Thoracic aorta (tissue), 2 donors: ENCODE measurements at places on chromosomes 7 and 10.
A peak's percentile ranks its signal among the peaks of the same experiment; 100 is the strongest.

DNA sequence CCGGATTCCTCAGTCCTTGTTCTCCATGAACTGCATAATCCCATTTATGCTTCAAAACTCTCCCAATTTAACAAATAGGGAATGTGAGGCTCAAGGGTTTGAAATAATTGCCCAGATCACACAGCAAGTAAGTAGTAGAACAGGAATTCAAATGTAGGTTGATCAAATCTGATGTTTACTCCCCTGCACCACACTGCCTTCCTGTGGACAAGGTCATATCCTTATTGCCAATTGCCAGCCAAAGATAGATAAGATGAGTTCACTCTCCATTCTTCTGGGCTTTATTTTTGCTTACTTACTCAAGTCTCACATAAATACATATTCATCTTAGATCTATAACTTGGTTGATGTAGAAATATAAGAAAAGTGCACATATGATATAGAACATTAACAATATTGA is 435.2 kb upstream of the ETV1 start:
- H3K36me3 ChIP-seq: no peaks in the 10 kb centered on the region
- H3K4me1 ChIP-seq: no peaks in the 10 kb centered on the region
- H3K4me3 ChIP-seq: no peak overlapping the region
- no peaks in the 10 kb centered on the region for H3K27me3 ChIP-seq
- no peak for DNase-seq

- no peak for DNase-seq
- no peaks in the 10 kb centered on the region for H3K36me3 ChIP-seq
- no peak overlapping the region for H3K4me3 ChIP-seq
- H3K27ac ChIP-seq: no peak overlapping the region
These were observed 156.1 kb upstream of the PLXNA4 start for GRCh38 chr7:132732321-132732865.

- H3K27me3 ChIP-seq: no peaks in the 10 kb centered on the region
- H3K36me3 ChIP-seq: no peaks in the 10 kb centered on the region
- peaks cover 8% of the 10 kb centered on the region for H3K4me1 ChIP-seq
- no peak overlapping the region for H3K27ac ChIP-seq
These were observed 33.2 kb downstream of the DOCK4 start for GRCh38 chr7:112172870-112173567.

DNA sequence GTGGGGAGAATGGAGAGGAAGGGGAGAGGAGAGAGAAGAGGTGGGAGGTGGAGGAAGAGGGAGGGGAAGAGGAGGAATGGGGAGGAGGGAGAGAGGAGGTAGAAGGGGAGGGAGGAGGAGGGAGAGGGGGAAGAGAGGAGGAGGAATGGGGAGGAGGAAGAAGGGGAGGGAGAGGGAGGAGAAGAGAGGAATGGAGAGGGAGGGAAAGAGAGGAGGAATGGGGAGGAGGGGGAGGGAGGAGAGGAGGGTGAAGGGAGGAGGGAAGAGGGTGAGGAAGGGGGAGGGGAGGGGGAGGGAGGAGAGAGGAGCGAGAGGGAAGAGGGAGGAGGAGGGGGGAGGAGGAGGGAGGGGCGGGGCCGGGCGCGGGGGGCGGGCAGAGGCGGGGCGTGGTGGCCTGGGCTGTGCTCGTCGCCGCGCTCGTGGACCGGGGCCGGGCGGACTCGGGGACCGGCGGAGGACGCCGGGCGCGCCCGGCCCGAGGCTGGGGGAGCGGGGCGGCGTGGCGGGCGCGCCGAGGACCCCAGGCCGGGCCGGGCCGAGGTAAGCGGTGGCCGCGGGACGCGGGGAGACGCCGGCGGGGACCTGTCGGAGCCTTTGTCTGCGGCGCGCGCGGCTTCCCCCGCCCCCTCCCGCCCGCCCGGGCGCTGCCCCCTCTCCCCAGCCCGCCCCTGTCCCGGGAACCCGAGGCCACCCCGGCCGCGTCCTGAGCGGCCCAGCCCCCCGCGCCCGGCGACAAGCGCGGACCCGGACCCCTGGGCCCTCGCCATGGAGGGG is at the start of gene SLC29A4:
TSS of gene SLC29A4 (plus strand) at position 401 of the 774 bp plus-strand sequence. CDS start 4,874 bp downstream, outside the sequence.
- no peak for DNase-seq
- H3K4me1 ChIP-seq: peaks cover 14% of the 10 kb centered on the region
- H3K27ac ChIP-seq: no peak within 1 kb of the TSS
- H3K4me3 ChIP-seq: peak within 1 kb of the TSS; percentile 72

DNA sequence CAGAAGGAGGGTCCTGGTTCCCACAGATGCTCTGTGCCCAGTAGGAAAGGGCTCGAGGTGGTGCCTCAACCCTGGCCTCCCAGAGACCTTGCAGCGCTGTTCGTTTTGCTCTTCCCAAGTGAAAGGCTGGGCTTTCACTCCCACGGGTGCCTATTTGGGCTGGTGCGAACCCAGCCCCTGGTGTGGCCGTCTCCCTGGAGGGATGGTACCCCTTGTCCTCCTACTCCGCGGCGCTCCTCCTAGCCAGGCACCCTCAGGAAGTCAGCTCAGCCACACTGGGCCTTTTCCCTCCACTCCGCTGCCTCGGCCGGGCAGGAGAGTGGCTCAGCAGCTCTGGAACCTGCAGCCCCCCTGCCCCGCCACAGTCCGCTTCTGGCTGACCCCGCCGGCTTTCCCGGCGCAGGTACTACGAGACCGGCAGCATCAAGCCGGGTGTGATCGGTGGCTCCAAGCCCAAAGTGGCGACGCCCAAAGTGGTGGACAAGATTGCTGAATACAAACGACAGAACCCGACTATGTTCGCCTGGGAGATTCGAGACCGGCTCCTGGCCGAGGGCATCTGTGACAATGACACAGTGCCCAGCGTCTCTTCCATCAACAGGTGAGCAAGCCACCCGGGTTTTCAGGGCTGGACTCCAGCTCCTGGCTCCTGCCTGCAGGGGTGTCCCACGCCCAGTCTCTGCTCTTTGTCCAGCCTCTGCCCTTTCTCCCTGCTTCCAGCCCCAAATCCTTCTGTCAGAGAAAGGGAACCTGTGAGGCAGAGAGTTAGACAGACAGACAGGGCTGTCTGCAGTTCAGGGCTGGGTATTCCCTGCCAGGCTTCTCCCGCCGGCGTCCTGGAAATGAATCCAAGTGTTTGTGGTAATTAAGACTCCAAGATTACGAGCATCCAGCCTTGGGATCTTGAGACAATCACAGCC is 5.2 kb downstream of the PAX2 start:
- H3K36me3 ChIP-seq: no peaks in the 10 kb centered on the region
- no peak for DNase-seq
- H3K27ac ChIP-seq: no peak overlapping the region
- H3K27me3 ChIP-seq: peaks cover 23% of the 10 kb centered on the region
- no peak overlapping the region for H3K4me3 ChIP-seq
- peaks cover 32% of the 10 kb centered on the region for H3K4me1 ChIP-seq

- DNase-seq: no peak
- H3K36me3 ChIP-seq: no peaks in the 10 kb centered on the region
- H3K4me1 ChIP-seq: no peaks in the 10 kb centered on the region
- H3K4me3 ChIP-seq: no peak overlapping the region
- no peaks in the 10 kb centered on the region for H3K27me3 ChIP-seq
- H3K27ac ChIP-seq: no peak overlapping the region
These were observed 23.6 kb upstream of the WAC start for GRCh38 chr10:28509286-28509685.

GRCh38 chr10:22252224-22252800 is 34.5 kb upstream of the EBLN1 start:
- peak overlapping the region; percentile 77 for H3K4me3 ChIP-seq
- no peaks in the 10 kb centered on the region for H3K36me3 ChIP-seq
- peak overlapping the region; percentile 98 for H3K27ac ChIP-seq
- no peaks in the 10 kb centered on the region for H3K4me1 ChIP-seq
- no peaks in the 10 kb centered on the region for H3K27me3 ChIP-seq
- DNase-seq: no peak

- no peaks in the 10 kb centered on the region for H3K36me3 ChIP-seq
- H3K4me3 ChIP-seq: no peak overlapping the region
- H3K27me3 ChIP-seq: no peaks in the 10 kb centered on the region
- H3K27ac ChIP-seq: no peak overlapping the region
These were observed 34.6 kb upstream of the HECW1 start for GRCh38 chr7:43077732-43078391.

- no peaks in the 10 kb centered on the region for H3K27me3 ChIP-seq
- peaks cover 16% of the 10 kb centered on the region for H3K4me1 ChIP-seq
- H3K4me3 ChIP-seq: no peak overlapping the region
- H3K36me3 ChIP-seq: no peaks in the 10 kb centered on the region
- H3K27ac ChIP-seq: no peak overlapping the region
- no peak for DNase-seq
These were observed 94.7 kb upstream of the EFCAB10 start for GRCh38 chr7:105675934-105676371.

DNA sequence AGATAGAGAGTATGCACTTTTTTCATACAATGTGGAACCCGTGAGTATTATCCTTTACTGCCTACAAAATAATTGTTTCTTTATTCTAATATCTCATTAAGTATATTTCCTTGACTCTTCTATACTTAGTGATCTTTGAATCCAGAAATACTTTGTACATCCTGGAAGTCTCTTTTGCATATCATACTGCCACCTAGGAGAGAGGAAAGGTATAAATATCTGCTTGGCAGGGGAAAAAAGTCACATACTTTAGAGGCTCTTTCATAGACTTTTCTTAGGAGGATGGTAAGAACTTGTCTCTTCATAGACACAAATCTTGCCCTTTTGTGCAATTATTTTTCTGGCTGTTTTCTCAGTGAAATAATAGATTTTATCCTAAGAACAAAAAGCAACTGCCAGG is 436.0 kb downstream of the PAXIP1 start:
- H3K4me1 ChIP-seq: no peaks in the 10 kb centered on the region
- no peak for DNase-seq
- no peaks in the 10 kb centered on the region for H3K27me3 ChIP-seq
- no peak overlapping the region for H3K27ac ChIP-seq
- no peak overlapping the region for H3K4me3 ChIP-seq

GRCh38 chr10:53314876-53315275 is 542.3 kb upstream of the MBL2 start:
- H3K4me3 ChIP-seq: no peak overlapping the region
- no peaks in the 10 kb centered on the region for H3K4me1 ChIP-seq
- no peaks in the 10 kb centered on the region for H3K27me3 ChIP-seq
- H3K27ac ChIP-seq: no peak overlapping the region
- no peaks in the 10 kb centered on the region for H3K36me3 ChIP-seq
- no peak for DNase-seq

GRCh38 chr7:116542618-116543017 is 17.8 kb downstream of the CAV1 start:
- H3K27ac ChIP-seq: peak overlapping the region; percentile 16
- H3K4me1 ChIP-seq: peaks cover 3% of the 10 kb centered on the region
- no peaks in the 10 kb centered on the region for H3K36me3 ChIP-seq
- no peak overlapping the region for H3K4me3 ChIP-seq
- no peak for DNase-seq

GRCh38 chr7:26286157-26286556 is 5.5 kb upstream of the SNX10 start:
- no peak for DNase-seq
- H3K4me3 ChIP-seq: no peak overlapping the region
- no peaks in the 10 kb centered on the region for H3K4me1 ChIP-seq
- no peak overlapping the region for H3K27ac ChIP-seq
- H3K27me3 ChIP-seq: no peaks in the 10 kb centered on the region

DNA sequence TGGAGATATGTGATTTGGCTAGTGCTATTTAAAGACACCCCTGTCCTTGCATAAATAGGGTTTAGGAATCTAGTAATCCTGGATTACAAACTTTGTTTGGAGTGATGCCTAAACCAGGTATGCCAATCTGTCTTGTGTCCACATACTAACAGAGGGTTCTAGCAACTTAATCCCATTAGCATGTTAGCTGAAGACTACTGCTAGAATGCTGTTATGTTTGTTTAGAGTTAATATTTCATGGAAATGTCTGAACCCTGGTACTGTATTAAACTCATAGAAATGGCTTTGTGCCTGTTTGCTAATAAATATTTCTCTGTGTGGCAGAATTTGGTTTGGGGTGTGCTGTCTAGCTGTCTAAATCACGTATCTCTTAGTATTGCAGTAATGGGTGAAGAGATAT is 150.8 kb downstream of the PFKFB3 start:
- H3K4me1 ChIP-seq: peaks cover 2% of the 10 kb centered on the region
- no peak overlapping the region for H3K27ac ChIP-seq

GRCh38 chr7:103573479-103574058 is 127.6 kb upstream of the SLC26A5 start:
- H3K27ac ChIP-seq: no peak overlapping the region
- H3K4me1 ChIP-seq: no peaks in the 10 kb centered on the region
- no peak overlapping the region for H3K4me3 ChIP-seq

GRCh38 chr7:2037301-2037807 is 195.4 kb downstream of the MAD1L1 start:
- H3K27me3 ChIP-seq: no peaks in the 10 kb centered on the region
- H3K36me3 ChIP-seq: no peaks in the 10 kb centered on the region
- peak overlapping the region; percentile 69 for H3K4me3 ChIP-seq
- no peak for DNase-seq
- H3K4me1 ChIP-seq: peaks cover 10% of the 10 kb centered on the region

GRCh38 chr7:136709876-136710275 is 158.6 kb upstream of the CHRM2 start:
- no peaks in the 10 kb centered on the region for H3K4me1 ChIP-seq
- no peaks in the 10 kb centered on the region for H3K27me3 ChIP-seq
- DNase-seq: no peak
- no peak overlapping the region for H3K27ac ChIP-seq
- H3K36me3 ChIP-seq: no peaks in the 10 kb centered on the region

DNA sequence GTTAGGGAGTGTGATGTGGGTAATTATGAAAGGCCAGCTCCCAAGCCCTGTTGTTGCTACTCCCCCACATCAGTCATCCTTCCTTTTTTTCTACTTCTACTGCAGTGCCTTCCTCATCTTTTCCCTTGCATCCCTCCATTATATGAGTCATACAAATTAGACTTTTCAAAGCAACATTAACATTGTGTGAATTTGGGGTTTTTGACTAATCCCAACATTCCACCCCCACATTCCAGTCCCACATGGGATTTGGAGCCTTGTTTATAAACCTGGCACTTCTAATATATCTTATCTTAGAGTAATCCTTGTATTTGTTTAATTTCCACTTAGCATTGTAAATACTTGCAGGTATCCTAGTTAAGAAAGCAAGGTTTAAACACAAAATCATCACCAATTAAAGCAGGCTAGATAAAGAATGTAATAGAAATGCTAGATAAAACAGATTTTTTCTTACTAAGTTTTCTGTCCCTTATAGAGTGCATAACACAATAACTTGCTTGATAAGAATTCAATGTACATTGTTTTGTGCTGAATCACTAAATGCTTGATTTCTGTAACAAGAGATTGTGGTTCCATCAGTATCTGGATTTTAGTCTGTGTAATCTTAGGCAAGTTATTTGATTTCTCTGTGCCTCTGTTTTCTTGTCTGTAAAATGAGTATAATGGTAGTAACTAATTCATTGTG is 165.8 kb downstream of the CFTR start:
- H3K36me3 ChIP-seq: no peaks in the 10 kb centered on the region
- no peaks in the 10 kb centered on the region for H3K27me3 ChIP-seq
- H3K4me3 ChIP-seq: no peak overlapping the region
- H3K4me1 ChIP-seq: no peaks in the 10 kb centered on the region
- DNase-seq: no peak

DNA sequence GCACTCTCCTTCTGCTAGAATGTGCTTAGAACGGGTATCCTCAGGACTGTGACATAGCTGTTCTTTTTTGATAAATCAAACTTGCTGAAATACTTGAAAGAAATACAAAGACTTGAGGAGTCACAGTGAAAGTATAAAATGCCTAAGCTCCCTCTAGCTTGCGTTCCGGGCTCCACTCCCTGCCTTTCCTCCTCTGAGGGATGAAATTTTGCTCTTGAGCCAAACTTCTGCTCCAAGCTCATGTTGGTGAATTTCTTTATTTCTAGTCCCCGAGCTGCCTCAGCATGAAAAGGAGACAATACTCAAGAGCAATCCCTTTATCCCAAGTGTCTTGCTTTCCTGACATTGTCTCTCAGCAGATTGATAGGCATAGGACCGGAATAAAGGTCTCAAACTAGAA is 499.6 kb upstream of the ADARB2 start:
- H3K27me3 ChIP-seq: no peaks in the 10 kb centered on the region
- no peak overlapping the region for H3K27ac ChIP-seq
- no peaks in the 10 kb centered on the region for H3K36me3 ChIP-seq
- no peak for DNase-seq
